Iris pigment epithelial cell (primary cell): ENCODE measurements at places on chromosomes 7 and 10.

DNA sequence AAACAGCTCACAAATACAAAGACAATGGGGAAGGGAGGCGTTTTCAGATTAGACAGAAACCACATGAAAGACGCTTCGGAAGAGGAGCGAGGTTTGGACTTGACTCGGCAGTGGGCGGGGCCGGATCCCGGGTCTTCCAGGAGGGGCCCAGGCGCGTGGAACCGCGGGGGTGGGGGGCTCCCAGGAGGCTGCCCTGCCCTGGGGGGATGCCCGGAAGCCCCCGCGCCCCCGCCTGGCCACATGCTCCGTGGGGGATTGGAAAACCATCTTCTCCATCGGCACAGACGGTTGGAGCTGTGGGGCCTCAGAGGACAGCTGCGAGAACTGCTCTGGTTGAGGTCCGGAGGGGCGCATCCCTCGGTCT lies 186.0 kb upstream of the SHH start:
- no peak for DNase-seq

- no peak for DNase-seq
These were observed 68.8 kb downstream of the OAT start for GRCh38 chr10:124349996-124350280.

- DNase-seq, result no peak
These were observed 44.7 kb downstream of the MXI1 start for GRCh38 chr10:110252151-110252550.

DNA sequence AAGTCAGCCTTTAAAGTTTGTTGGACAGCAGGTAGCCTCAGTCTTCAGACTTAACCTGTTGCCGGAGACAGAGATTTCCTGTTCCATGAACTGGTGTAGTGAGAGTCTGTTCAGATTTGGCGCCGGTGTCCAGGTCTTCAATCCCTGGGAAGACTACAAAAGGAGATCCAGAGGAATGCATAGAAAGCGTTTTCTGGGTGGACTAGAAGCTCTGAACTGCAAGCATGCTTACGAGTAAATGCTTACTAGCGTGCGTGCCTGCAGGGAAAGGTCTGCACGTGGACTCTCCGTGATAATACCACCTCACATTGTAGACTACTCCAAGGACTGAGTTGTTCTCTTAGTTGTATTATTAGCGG lies 878 bp downstream of the GLRX3 start:
- peak; percentile 55 for DNase-seq

DNA sequence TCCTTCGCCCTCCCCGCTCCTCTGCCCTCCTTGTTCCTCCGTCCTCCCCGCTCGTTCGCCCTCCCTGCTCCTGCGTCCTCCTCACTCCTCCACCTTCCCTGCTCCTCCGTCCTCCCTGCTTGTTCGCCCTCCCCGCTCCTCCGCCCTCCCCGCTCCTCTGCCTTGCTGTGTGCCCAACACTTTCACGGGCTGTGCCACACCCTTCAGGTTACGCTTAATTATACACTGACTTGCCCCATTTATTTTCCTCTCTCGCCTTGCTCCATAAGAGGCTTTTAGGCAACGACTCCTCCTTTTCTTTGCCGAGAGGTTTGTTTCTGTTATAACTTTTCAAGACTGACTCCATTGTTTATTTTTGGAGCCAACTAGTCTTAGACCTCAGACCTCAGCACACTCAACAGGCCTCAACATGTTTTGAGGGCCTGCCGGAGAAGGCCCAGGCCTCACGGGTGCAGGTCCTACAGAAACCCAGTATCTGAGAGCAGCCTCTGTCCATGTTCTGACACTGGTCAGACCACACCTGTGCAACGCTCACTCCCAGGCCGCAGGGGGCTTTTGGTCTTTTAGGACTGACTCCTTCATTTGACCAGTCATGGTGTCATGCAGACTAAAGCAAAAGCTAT lies 18.2 kb upstream of the PRKAG2 start:
- DNase-seq, result no peak

DNA sequence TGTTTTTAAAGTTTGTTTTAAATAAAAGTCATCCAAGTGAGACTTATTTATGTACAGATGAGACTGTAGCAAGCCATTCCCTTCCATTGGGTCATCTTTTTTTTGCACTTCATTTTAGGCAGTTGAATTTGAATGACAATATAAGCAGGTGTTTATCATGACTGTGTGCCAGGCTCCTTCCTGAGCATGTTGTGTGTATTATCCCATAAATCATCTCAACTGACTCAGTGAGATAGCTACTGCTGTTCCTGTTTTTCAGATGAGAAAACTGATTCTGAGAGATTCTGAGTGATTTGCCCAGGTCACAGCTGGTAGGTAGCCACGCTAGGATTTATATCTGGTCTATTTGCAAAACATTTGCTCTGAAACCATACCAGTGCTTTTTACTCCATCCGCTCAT lies 11.7 kb downstream of the TMEM254 start:
- DNase-seq, result no peak

GRCh38 chr7:88324699-88325098 lies 18.0 kb upstream of the STEAP4 start:
- DNase-seq, result no peak

DNA sequence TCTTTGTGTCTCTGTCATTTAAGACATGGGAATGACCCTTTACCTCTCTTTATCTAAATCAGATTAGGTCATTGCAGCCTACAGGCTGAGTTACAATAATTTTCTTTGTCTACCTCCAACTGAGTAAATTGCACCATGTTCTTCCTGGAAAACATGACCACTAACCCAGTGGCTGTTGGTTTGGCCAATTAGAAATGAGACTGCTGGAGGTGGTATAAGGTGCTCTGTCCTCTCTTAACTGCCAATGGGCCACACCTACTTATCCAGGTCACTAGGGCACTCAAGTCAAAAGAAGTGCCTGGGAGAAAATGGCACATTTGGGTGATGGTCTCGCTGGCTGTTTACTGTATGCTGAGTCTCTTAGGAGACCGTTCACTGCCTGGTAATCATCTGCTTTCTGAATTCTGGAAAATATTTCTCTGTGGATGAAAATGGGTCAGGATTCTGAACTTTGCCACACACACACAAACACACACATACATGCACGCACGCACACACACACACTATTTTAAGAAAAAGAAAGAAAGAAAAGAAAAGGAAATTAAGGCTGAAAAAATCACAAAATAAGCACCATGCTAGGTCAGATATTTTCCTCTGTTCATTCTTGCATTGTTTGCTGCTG lies 16.4 kb downstream of the STAMBPL1 start:
- DNase-seq, result no peak
